Stimulated activated CD4-positive, alpha-beta T cell treated with anti-CD3 and anti-CD28 coated beads, Interleukin-1b, Interleukin-23, amount 100 ng/mL, for 4 hours (primary cell): ENCODE measurements at places on chromosomes 4 and X.

DNA sequence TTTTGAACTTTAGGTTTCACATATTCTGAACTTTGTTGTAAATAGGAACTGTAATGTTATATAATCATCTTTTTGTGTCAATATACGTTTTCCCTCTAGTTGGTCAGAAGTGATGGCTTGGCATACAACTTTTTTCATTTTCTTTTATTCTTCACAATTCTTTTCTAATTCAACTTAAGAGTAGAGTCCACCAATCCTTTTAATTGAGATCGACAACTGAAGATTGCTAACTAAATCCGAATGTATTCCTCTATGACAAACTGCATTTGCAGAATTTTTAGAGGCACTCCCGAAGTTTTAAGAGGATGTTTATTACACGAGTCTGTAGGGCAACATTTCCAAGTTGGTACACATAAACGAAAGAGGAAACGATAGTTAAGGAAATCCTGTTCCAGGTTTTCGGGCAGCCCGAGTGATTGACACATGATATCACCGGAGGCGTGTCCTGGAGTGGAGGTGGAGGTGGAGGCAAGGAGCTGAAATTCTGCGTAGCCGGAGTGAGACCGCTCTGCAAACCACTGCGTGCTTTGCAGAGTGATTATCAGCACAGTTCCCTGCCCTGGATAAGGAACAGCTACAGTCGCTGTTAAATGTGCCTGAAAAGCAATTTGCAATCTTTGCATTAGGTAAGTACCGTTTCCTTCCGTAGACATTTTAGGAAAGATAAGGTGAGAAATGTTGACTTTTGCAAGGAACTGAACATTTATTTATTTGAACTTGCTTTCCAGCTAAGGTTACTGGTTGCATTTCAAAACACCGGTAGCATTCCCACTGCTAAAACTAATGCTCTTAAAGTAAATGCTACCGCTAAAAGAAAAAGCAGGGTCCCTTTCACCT lies at the start of gene SPRY1:
Gene SPRY1, plus strand, starts transcription at position 489 of the 837 bp plus-strand sequence. CDS start 4,797 bp downstream, outside the sequence.
- DNase-seq, result peak; percentile 46

- no peak for DNase-seq
Measured at GRCh38 chrX:150934453-150934852, 36.0 kb upstream of the CD99L2 start.

- no peak for DNase-seq
Measured at GRCh38 chrX:148620023-148620422, 119.6 kb downstream of the AFF2 start.

DNA sequence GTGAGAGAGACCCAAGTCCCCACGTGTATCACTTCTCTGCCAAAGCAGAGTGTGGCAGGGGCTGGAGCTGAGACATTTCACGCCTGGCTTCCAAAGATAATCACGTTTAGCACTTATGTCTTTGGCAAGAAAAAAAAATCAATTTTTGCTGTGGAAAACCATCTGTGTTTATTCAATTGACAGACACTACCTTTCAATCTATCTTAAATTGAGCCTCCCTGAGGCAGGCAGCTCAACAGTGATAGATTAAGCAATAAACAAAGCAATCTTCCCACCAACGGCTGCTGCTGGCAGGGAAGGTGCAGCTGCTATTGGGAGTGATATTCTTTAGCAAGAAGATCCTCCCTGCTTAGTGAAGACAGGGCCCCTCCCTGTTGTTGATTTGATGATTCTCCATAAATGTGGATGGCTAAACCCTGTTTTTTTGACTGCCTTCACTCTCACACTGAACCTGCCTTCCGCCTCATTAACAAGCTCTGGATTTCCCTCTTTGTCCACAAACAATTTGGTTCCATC lies 11.6 kb upstream of the MAGEB17 start:
- no peak for DNase-seq

GRCh38 chrX:84335121-84335520 lies 147.1 kb upstream of the RPS6KA6 start:
- DNase-seq, result no peak

- DNase-seq, result no peak
Measured at GRCh38 chr4:28548594-28548993, 1688.0 kb downstream of the STIM2 start.

DNA sequence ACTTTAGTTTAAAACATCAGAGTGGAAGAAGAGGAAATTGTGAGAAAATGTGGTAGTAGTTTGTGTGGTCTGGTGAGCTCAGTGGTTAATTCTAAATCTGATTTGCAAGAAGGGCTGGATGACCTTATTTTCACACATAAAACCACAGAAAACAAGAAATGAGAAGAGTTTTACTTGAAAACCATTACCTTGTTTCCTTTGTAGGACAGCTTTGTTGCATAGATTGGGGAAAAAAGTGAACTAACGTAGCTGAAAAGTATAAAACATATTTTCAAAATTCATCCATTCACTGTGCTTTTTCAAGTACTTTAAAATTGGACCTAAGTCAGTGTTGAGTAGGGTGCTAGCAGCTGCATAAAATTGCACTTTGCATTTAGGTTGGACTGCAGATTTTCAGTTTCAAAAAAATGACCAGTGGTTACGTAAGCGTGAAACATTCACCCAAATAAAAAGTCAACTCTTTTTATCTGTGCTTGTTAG lies 211.3 kb downstream of the ARHGAP10 start:
- DNase-seq, result no peak

DNA sequence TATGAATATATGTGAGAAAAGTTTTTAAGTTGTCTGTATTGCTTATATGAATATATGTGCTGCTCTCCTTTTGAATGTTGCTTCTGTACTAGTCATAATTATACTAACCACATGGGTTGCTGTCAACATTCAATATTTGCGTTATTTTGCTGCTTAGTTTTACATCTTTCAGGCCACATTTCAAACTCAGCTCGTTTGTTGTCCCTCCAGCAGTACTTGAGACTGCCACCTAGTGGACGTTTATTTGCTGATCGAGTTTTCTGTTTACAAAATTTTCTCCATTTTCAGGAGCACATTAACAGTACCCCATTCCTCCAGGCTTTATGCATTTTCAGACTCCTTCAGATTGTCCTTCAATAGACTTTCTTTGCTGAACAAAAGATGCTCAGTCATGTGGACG lies 75.8 kb downstream of the NUDT11 start:
- no peak for DNase-seq
